Suppressor macrophage treated with lipopolysaccharide for 4 hours (primary cell): ENCODE measurements at places on chromosomes 5 and 9.
A peak's percentile ranks its signal among the peaks of the same experiment; 100 is the strongest.

DNA sequence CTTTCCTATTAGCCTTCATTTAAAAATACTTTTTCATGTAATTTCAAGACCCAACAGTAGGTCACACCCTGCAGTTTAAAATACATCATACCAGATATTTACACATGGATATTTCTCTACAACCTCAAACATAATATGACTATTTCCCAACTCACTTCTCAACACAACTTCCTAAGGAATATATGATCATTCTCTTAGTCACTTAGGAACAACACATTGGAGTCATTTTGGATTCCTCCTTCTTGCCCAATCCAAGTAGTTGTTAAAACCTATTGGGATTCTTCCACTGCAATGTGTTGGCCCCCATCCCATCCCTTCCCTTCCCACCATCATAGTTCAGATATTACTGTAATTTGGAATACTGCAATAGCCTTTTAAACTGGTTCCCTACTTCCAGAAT, 145.5 kb downstream of the DCP2 start:
- DNase-seq, result peak; percentile 11

GRCh38 chr9:18906656-18907395, 126.2 kb downstream of the SAXO1 start:
- DNase-seq, result no peak

GRCh38 chr5:139979943-139980342, 63.2 kb downstream of the NRG2 start:
- DNase-seq, result no peak

DNA sequence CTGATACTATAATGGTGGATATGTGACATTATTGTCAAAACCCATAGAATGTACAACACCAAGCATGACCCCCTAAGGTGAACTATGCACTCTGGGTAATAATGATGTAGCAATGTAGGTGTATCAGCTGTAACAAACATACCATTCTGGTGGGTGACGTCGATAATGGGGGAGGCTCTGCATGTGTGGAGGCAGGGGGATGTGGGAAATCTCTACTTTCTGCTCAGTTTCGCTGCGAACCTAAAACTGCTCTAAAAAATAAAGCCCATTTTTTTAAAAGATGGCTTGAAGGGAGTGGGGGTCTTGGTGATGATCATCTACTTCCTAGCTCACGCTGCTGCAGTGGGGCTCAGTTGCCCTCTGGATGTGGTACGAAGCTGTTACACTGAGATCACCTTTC, 51.1 kb downstream of the RASGEF1C start:
- DNase-seq, result no peak
